ENCODE measurements at places on chromosomes 7 and 10.

GRCh38 chr10:102646610-102647442 lies 2.5 kb downstream of the TRIM8 start:
- DNase-seq: no peak

GRCh38 chr10:66505003-66505657 lies 420.7 kb upstream of the LRRTM3 start:
- no peak for DNase-seq

GRCh38 chr7:47489624-47490023 lies 92.3 kb downstream of the TNS3 start:
- no peak for DNase-seq

DNA sequence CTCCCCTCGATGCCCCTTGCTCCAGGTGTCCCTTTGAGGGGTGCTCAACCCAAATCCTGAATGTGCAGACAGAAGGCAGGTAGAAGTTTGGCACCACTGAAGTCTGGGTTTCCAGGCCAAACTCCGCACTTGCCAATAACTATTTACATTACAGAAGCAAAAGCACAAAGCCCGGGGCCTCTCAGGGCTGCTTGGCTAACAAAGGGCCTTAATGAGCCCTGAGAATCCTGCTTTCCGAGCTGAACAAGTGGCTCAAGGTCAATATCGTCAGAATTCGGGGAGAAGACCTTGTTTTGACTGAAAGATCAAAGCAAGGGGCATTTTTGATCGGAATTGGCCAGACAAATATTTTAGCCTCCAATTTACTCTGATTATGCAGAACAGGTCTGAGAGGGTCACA lies 189.9 kb downstream of the HERPUD2 start:
- DNase-seq: no peak

- no peak for DNase-seq
These were observed 349.3 kb upstream of the VWC2 start for GRCh38 chr7:49424109-49424508.

GRCh38 chr10:76080451-76080850 lies 649.0 kb downstream of the LRMDA start:
- DNase-seq: peak; percentile 70

Measured in AG09309 (cell line).